ENCODE measurements at places on chromosomes 1 and 21.

GRCh38 chr1:167094690-167095089 is 815 bp downstream of the STYXL2 start:
- DNase-seq: no peak

DNA sequence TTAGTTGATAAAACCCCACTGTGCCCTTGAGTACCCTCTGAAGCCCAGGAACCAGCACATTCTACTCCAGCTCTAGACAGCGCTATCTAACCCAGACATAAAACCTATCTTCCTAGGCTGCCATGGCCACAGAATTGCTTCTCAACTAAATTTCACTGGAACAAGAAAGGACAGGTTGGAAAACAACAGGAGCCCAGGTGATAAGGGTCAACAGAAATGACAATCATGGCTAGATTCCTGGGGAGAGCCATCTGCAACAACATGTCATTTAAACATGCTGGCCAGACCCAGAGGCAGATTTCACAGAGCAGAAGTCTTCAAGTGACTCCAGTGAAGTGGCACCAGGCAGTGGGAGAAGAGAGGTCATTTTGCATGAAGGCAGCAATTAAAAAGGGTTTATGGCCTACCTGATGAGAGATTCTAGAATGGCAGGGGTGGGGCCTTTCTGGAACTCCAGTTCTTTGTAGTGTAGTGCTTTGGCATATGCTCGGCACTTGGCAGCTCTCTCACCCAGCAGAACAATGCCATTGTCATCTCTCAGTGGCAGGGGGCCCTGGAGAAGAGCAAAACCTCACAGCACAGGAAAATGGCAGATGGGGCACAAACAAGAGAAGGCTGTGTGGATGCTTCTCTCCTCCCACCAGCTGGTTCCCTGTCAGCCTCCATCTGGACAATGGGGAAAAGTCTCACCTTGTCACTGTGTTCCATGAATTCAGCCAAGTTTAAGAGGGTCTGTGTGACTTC is 9.9 kb downstream of the ANGPTL7 start:
- DNase-seq: no peak

DNA sequence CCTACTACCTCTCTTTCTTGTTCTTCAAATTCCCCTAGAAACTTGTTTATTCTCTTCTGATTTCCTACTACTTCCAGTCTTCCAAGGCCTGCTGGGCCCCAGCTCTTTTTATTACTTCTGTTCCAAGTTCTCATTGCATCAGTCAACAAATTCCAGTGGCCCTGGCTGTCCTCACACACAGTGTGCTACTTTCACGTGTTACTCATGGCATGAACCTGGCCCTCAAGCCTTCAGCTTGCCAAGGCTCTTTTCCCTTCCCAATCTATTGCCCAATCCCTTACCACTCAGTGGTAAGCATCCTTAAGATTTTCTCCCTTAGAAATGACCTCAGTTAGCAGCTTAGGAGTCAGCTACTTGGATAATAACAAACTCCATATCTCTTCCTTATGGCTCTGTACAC is 613.5 kb downstream of the LMO4 start:
- no peak for DNase-seq

- DNase-seq: no peak
Measured at GRCh38 chr1:87800006-87800405, 471.3 kb downstream of the LMO4 start.

DNA sequence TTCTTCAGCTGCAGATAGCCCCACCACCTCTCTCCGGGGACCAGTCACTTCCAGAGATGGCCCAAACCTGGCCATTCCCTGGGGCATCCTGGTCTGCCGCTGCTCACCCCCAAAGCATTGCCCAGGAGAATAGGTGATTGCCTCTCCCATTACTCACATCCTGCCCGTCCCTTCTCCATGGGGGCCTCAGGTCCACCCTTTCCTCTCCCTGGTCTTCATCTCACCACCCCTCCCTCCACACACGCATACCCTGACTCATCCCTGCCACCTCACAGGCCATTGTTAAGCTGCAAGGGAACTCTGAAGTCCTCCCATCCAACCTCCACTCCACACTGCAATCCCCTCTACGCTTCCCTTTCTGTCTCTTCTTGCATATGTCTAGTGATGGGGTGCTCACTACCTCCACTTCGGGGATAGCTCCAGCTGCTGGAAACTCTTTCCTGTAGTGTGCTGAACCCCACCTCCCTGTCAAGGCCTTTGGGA is at the start of gene PLEKHG5:
Gene PLEKHG5 (minus strand): TSS at position 188 of the 483 bp plus-strand sequence. CDS start 14,096 bp downstream, outside the sequence.
- DNase-seq: no peak

DNA sequence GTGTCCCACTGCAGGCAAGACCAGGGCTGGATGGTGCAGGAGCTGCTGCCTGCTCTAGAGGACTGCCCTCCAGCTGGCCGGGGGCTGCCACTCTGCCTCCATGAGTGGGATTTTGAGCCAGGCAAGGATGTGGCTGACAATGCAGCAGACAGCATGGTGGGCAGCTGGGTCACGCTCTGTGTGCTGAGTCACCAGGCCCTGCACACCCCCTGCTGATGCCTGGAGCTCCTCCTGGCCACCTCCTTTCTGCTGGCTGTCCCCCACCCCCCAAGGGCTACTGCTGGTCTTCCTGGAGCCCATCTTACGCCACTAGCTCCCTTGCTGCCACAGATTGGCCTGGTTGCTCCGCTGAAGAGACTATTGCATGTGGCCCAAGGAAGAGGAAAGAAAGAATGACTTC is 3.9 kb upstream of the ZSCAN20 start:
- DNase-seq: no peak

DNA sequence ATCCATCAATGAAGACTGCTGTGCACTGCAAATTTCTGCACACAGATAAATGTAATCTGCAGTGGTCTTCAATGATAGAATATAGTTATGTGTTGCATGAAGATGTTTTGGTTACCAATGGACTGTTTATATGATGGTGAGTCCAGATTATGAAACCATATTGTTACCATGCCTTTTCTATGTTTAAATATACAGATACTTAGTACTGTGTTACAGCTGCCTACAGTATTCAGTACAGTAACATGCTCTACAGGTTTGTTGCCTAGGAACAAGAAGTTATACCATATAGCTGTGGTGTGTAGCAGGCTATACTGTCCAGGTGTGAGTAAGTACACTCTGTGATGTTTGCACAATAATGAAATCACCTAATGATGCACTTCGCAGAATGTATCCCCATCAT is 40.8 kb downstream of the SORT1 start:
- no peak for DNase-seq

DNA sequence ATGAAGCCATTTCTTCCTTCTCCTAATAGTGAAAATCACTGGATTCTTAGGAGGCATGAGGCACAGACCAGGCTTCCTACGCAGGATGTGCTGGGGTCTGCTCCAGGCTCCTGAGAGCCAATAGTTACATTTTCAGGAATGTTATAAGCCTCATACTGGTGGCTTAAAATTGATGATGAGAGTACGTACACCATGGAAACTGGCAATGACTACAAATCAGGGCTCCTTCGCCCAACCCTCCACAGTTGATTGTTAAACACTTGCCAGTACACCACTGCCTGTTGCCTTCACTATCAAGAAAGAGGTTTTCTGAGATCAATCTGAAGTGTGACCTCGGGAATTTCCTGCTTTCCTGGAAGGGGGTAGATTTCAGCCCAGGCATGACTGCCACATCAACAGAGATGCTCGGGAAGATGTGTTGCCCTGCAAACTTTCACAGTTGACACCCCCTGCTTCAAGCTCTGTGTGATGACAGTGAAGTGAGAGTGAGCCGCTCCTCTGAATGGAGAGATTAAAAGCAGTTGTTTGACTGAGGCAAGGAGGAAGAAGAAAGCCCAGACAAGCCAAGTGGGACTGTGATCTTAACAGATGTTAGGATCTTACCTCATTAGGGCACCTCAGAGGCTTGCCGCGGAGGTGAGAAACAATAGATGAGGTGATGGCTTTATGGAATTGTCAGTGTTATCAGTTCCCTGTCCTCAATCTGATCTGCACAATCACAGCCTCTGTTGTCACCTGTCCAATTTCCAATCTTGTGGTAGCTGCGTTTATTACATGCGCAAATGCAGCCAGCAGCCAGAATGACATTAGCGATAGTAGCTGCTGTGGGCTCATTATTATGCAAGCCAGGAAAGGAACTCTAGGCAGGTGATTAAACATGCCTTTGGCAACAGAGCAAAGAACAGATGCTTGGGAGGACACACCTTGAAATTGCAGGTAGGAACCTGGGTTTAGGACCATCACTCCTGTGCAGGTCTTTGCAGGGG is 277.3 kb downstream of the KAZN start:
- DNase-seq: no peak

GRCh38 chr1:212935387-212935981 is 14.9 kb upstream of the VASH2 start:
- no peak for DNase-seq

DNA sequence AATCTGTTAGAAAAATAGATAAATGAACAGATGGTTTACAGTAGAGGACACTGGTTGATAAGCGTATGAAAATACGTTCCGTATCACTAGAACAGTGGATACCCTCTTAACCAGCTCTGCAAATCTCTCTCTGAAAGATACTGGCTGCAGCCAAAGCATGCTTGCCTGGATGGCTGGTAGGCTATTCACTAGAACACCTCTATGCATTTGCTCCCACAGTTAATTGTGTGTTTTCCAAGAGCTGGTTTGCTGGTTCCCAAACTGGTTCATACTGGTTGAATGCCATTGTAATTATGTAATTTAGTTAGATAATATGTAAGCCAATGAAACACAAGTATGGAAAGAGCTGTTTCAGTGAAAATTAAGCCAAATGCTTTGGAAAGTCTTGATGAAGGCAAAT is 126.6 kb downstream of the C1orf21 start:
- DNase-seq: no peak

GRCh38 chr21:16932314-16932713 is 580.5 kb upstream of the CXADR start:
- no peak for DNase-seq

DNA sequence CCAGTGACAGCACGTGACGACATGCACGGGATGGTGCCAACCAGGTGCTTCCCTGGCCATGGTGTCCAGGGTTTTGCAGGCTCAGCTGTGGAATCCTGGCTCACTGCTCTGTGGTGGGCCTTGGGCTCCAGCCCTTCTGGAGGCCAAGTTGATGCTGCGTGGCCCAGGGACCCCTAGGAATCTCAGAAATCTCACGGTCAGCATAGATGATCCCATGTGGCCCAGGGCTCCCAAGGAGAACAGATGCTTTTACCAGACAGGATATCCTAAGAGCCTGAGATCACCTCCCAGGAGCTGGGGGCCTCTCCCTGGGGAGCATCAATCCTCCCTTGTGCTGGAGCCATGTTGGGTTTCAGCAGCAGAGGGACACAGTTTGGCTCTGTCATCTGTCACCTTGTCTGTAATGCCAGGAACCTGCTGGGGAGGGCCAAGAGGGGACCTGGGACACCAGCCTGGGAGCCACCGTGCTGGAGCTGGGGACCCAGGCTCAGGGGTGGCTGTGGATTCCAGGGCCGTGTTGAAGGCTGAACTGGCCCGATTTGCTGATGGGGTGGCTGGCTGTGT is 63.9 kb downstream of the TRIM11 start:
- DNase-seq: no peak

GRCh38 chr1:203117611-203118575 is 9.6 kb upstream of the ADORA1 start:
- DNase-seq: no peak

GRCh38 chr1:115113766-115114165 is 24.5 kb upstream of the TSPAN2 start:
- DNase-seq: no peak

DNA sequence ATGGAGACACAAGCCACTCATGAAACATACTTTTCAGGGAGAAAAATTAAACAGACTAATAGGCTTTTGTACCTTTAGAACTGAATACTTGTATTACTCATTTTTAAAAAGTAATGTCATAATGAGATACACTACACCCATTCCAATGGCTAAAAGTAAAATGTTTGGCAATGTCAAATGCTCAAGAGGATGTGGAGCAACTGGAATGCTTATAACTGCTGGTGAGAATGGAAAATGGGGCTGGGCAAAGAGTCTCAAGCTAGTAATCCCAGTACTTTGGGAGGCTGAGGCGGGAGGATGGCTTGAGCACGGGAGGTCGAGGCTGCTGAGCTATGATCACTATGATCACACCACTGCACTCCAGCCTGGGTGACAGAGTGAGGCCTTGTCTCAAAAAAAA is 86.3 kb downstream of the NKAIN1 start:
- DNase-seq: no peak

- no peak for DNase-seq
Measured at GRCh38 chr1:203558064-203558760, 64.3 kb downstream of the OPTC start.

- no peak for DNase-seq
Measured at GRCh38 chr21:34910396-34910795, 138.7 kb downstream of the RUNX1 start.
